NCI-H510A (cell line): ENCODE measurements at places on chromosomes 11 and 22.
A peak's percentile ranks its signal among the peaks of the same experiment; 100 is the strongest.

GRCh38 chr22:28333088-28333487, 346.6 kb downstream of the TTC28 start:
- DNase-seq, result no peak

DNA sequence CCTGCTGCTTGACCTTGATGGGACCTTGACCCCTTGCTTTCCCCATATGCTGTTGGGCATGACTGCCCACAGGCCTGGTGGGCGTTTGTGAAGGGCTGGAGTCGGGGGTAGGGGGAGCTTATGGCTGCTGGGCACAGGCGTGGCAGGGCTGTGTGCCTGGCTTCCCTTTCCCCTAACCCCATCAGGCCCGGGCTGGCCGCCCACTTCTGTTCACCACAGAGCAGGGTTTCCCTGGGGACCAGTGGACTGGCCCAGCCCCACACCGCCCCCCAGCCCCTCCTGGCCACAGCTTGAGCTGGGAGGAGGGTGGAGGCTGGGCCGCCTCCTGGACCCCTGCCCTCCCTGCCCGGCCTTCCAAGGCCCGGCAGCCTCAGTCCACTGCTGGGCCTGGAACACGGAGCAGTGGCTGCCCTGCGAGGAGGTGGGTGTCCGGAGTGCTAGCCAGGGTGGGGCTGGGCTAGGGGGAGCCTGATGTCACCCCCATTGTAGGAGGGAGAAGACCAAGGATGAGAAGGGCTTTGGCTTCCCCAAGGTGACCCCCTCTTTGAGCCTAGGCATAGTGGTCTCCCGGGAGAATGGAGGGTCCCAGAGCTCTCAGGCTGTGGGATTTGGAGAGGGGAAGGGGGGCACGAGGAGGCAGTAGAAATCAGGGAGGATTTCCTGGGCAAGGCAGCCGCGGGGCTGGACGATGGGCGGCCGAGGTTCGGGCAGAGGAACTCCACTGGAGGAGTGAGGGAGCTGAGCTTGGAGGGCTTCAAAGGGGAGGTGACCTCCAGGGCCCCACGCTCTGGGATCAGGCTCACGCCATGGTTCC, at the start of gene AIFM3:
AIFM3 (plus strand) TSS at position 373 of the 814 bp plus-strand sequence. CDS start 690 bp downstream, outside the sequence.
- no peak for DNase-seq

DNA sequence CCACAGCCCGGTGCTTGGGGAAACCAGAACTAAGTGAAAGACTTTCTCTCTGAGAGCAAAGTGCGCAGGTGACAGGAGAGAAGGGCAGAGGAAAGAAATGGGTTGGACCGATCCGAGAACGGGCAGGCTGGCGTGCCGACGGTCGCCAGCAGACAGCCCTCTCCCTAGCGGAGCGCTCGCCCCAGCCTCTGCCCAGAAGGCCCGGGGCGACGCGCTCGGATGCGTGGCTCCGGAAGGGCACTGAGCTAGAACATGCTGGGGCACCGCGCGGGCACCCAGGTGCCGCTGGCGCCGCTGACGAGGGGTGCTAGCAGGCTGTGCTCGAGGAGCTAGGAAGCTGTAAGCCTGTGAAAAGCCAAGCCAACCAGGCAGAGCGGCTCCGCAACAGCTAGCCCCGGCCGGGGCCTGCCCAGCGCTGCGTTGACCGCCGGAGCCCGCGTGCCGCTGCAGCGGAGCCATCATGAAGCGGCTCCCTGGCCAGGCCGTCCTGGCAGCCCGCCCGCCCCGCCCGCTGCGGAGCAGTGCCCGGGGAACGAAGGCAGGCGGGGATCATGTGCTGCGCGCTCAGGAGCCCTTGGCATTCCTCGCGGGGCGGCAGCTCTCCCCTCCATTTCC, 22.1 kb upstream of the RRAS2 start:
- DNase-seq, result peak; percentile 39

- no peak for DNase-seq
These were observed 29.0 kb downstream of the NUP50 start for GRCh38 chr22:45192701-45193187.

GRCh38 chr11:1968454-1969002, 21.4 kb downstream of the MRPL23 start:
- no peak for DNase-seq

DNA sequence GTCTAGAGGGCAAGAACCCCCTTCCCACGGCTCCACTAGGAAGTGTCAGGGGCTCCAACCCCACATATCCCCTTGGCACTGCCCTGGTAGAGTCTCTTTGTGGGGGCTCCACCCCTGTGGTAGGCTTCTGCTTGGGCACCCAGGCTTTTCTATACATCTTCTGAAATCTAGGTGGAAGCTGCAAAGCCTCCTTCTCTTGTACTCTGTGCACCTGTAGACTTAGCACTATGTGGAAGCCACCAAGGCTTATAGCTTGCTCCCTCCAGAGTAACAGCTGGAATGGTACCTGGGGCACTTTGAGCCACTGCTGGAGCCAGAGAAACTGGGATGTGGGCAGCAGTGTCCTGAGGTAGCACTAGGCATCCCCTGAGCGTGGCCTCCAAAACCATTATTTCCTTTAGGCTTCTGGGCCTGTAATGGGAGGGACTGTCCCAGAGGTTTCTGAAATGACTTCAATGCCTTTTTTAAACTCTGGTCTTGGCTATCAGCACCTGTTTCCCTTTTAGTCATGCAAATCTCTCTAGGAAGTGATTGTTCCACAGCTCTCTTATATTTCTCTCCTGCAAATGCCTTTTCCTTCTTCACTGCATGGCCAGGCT, 68.4 kb downstream of the TRAF6 start:
- DNase-seq, result no peak

DNA sequence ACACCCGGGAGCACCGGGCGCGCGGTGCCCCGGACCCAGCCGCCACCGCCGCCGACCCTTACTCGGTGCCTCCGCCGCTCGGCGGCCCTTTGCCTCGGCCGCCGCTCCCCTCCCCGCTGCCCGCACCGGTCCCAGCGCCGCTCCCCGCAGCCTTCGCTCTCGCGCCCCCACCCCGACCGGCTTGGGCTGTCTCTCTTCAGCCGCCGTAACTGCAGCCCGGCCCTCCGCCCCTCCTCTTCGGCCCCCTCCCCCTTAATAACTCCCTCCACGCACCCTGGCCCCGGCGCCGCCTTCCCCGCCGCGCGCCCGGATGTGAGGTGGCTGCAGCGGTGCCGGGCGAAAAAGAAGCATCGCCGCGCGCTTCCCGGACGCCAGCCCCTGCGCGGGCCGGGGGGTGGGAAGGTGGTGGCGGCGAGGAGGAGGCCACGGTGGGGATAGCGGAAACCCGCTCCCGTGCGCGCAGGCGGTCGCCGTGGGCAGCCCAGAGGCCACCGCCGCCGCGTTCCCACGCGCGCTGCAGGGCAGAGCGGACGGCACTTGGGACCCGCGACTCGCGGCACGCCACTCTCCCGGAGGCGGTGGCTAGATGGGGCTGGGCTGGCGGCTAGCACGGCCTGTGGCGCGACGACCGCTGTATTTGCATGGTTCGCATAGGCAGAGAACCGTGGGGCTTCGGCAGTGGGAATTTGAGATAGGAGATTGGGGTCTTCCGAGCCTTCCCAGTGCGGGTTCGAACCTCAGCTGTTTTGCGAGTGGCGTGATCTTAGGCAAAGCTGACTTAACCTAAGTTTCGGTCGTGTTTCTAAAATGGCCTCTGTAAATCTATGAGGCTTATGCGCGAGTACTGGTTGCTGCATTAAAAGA, at the start of gene EIF4ENIF1:
EIF4ENIF1 (minus strand) TSS at position 211 of the 864 bp plus-strand sequence. CDS start 1,124 bp downstream, outside the sequence.
- peak; percentile 56 for DNase-seq

DNA sequence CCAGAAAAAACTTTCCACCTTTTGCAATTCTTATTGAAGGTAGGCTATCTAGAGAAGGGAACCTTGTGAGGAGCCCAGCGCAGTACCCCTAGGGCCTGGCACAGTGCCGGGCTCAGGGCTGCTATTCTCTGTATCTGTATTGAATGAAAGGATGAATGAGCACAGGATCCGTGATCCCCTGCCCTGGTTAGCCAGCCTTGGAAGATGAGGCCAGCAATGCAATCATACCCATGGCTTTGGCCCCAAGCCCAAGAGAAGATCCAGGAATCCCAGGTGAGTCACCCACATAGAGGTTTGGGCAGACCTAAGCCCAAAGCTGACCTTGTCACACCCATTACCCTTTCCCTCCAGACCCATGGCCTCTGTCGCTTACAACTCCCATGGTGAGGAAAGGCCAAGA, 92.5 kb upstream of the CD82 start:
- no peak for DNase-seq

DNA sequence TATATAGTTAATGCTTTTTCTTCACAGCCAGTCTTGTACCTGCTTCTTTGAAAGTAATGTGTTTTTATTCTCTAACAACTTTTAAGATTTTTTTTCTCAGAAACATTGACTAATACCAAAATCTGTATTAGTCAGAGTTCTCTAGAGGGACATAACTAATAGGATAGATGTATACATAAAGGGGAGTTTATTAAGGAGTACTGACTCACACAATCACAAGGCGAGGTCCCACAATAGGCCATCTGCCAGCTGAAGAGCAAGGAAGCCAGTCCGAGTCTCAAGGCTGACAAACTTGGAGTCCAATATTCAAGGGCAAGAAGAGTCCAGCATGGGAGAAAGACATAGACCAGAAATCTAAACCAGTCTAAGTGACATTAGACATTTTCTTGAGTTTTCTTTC, 140.0 kb downstream of the RAB38 start:
- DNase-seq, result no peak

DNA sequence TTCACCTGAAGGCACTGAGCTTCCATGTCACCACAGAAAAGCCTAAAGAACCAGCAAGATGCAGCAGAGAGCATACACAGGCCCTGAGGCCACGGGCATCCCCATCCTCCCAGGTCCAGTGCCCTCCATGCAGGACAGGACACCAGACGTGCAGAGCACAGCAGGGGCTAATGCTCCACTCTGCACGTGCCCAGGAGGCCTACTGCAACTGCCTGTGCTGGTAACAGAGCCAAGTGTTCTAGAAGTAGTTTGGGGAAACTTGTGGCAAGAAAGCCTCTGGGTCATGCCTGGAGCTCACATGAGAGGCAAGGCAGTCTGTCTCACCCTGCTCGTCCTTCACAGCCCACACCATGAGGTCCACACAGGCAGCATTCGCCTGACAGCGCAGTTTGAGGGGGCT, 30.7 kb downstream of the SERPIND1 start:
- DNase-seq, result no peak

DNA sequence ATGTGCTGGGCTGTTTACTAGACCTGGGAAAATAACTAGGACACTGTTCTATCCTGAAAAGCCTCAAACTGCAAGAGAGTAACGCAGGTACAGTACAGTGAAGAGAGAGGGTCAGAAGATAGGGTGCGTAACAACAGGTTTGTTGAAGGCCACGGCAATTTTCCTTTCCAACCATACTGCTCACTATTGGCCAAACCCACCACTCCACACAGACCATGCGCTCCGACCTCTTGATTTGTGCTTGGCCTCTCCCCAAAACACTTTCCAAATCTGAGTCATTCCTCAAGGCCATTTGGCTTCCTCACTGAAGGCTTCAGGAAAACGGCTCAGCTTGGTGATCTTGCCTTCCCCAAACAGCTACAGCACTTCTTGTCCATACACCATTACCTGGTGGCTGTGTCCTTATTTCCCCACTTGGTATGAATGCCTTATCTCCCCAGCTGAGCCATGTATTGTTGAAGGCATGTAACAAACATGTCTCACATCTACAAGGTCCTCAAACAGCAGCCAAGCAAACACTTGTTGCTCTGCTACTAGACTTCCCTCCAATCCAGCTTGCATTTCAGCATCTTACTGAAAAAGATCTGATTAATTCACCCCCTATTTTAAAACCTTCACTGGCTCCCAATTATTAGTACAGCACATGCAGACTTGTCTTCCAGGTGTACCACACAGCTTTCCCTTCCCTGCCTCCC, 40.9 kb downstream of the TCF20 start:
- DNase-seq, result no peak

DNA sequence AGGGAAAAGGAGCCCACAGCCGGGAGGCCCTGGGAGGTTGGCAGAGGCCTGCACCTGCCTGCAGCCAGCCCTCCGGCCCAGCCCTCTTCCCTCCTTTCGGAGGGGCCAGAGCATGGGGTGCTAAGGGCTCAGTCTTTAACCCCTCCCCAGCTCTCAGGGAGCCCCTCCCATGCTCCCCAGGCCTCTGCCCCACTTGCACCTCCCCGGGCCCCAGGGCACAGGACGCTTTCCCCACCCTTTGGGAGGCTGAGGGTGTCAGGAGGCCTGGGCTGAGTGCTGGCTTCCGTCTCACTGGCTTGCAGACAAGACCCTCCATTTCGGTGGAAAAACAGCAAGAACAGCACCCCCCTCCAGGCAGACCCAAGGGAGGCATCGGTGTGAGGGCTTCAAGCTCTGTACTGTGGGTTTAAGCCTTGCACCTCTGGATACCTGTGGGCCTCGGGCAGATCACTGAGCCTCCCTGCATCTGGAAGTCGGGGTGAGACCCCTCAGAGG, 7.3 kb downstream of the ASCL2 start:
- no peak for DNase-seq

GRCh38 chr22:45518580-45518991, 15.9 kb downstream of the FBLN1 start:
- DNase-seq, result no peak

- no peak for DNase-seq
These were observed 101.4 kb downstream of the SYT9 start for GRCh38 chr11:7353100-7353499.

GRCh38 chr11:34356576-34356912, 1.3 kb downstream of the ABTB2 start:
- DNase-seq, result no peak

DNA sequence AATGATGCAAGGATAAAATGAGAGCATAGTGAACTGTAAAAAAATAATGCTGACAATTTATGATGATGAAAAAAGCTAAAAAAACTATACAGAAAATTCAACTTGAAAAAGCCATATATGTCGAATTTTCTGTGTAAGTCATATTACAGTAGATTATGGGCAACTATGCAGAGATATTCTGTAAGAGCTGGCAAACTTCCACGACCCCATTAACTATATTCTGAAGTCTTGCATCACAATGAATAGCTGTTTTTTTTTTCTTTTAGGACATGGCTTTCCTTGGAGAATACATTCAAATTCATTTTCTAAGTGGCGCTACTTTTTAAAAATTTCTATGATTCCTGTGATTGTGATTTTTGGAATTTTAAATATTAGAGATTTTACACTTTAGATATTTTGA, 18.4 kb downstream of the PSMD13 start:
- no peak for DNase-seq

GRCh38 chr11:14872032-14872431, 20.0 kb downstream of the CYP2R1 start:
- no peak for DNase-seq

- no peak for DNase-seq
These were observed 36.6 kb upstream of the UBASH3B start for GRCh38 chr11:122618927-122619326.
